ENCODE measurements at places on chromosomes 6 and 20. TPM values are rescaled to one million over a fixed set of nuclear protein-coding genes. Genes with fewer than 3 reads are reported as not detected.

Gene TNF
- 58.8 TPM for total RNA-seq

Gene DPPA5
- total RNA-seq = not detected

Gene CCN2
- total RNA-seq = not detected

Gene WFDC2
- total RNA-seq = not detected

Gene DSE
- 5.7 TPM for total RNA-seq

DNA sequence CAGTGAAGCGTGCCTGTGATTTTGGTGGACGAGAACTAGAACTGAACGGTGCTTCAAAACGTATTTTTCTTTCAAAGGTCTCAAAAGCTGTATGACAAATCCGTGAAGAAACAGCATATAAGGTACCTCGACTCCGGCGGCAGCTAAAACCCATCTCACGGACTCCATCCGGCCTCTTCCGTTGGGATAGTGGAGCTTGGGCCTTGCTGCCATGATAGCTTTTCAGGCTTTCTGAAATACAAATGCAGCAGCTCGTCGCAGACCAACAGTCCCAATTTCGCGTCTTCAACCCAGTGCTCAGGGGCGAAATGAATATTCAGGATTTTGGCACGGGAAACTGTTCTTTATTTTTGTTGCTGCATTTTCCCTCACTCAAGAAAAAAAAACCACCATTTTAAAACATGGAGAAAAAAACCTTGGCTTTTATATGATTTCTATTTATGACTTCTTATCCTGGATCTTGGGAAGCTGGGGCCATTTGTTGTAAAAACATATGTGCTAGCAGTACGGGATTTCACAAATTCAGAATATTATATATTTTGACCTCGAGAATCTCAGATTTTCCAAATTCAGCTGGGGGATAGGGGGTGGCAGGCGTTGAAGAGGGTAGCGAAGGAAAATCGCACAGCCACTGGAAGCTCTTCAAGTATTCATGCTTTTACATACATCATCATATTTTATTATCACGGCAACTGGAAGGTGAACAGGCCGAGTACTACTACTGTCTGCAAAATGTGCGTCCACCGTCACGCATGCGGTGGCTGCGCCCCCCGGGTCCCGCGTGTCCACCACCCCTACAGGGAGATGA, 849 bp downstream of the GSTA4 start:
- peak overlapping the region; percentile 95 for H3K4me3 ChIP-seq
- H3K27ac ChIP-seq = peak overlapping the region; percentile 96
- no peak for DNase-seq
- peaks cover 14% of the 10 kb centered on the region for H3K27me3 ChIP-seq
- peaks cover 35% of the 10 kb centered on the region for H3K4me1 ChIP-seq
- peaks cover 4% of the 10 kb centered on the region for H3K36me3 ChIP-seq

Measured in activated CD8-positive, alpha-beta memory T cell treated with anti-CD3 and anti-CD28 coated beads, Interleukin-2, amount 10 ng/mL, durations not matched to agents 7 days and 5 days (primary cell).